ENCODE measurements at places on chromosomes 4 and X.

DNA sequence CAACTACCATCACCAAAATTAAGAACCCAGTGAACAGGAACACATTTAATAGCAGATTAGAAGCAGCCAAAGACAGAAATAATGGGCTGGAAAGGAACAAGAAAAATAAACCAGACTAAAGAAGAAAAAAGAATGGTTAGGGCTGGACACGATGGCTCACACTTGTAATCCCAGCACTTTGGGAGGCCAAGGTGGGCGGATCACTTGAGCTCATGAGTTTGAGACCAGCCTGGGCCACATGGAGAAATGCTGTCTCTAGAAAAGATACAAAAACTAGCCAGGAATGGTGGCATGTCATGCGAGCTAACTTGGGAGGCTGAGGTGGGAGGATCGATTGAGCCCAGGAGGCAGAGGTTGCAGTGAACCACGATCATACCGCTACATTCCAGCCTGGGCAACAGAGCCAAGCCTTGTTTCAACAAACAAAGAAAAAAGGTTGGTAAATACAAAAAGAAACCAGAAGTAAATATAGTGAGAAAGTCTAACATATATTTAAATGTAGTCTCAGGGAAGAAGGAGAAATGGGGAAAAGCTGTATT lies 102.0 kb downstream of the AFAP1 start:
- DNase-seq, result no peak

DNA sequence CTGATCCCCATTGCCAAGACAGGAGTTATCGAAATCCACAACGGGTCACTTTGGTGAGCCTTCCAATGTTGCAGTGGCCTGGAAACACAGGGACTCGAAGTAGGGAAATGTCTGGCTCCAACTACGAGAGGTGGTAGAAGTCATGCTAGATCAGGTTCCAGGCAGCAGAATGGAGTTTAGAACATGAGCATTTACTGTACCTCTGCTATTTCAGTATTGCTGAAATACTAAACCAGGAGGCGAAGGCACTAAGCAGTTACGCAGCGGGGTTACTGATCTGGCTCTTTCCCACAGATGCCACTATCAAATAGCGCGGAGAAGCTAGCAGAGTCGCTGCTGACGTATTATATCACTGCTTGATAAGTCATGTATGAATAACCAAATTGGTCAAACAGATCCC lies 56.3 kb downstream of the PTCHD1 start:
- no peak for DNase-seq

DNA sequence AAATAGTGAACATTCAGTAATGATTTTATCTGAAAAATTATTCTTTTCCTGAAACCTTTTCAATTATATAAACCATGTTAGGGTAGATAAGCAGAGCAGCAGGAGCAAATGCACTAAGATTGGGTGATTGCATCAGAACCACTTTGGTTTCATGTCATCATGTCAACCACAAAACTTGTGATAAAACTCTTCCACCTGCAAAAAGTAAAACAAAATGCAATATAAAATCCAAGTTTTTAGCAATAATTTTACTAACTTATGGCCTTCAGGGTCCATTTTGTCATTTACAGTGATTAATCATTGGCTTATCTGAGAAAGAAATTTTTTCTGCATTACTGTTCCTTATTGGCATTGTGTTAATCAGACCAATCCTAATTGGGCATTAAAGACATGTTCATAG lies 42.4 kb downstream of the NHS start:
- no peak for DNase-seq

GRCh38 chrX:136304493-136304892 lies 3.7 kb downstream of the ADGRG4 start:
- no peak for DNase-seq

DNA sequence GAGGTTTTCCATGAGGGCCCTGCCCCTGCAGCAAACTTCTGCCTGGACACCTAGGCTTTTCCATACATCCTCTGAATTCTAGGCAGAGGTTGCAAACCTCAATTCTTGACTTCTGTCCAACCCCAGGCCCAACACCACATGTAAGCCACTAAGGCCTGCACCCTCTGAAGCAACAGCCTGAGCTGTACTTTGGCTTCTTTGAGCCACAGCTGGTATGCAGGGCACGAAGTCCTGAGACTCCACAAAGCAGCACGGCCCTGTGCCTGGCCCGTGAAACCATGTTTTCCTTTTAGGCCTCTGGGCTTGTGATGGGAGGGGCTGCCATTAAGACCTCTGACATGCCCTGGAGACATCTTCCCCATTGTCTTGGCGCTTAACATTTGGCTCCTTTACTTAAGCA lies 728.4 kb upstream of the FTHL17 start:
- DNase-seq, result no peak

- DNase-seq, result no peak
Measured at GRCh38 chr4:57443787-57444186, 333.6 kb upstream of the IGFBP7 start.

DNA sequence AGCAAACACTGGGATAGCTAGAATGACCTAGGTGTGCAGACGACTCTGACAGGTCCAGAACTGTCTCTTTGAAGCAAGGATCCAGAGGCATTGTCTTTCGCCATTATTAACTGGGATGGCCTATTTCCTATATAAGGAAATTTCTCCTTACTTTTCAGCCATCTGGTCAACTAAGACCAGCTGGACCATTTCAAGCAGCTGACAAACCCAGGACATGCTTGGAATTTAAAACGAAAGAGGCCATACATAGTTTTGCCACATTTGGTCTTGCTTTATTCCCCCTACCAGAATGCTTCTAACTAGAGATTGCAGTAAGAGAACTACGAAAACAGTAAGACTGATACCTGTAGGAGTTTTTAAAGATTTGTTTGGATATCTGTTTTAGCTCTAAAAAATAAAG lies 87.0 kb downstream of the GLRA2 start:
- DNase-seq, result no peak

DNA sequence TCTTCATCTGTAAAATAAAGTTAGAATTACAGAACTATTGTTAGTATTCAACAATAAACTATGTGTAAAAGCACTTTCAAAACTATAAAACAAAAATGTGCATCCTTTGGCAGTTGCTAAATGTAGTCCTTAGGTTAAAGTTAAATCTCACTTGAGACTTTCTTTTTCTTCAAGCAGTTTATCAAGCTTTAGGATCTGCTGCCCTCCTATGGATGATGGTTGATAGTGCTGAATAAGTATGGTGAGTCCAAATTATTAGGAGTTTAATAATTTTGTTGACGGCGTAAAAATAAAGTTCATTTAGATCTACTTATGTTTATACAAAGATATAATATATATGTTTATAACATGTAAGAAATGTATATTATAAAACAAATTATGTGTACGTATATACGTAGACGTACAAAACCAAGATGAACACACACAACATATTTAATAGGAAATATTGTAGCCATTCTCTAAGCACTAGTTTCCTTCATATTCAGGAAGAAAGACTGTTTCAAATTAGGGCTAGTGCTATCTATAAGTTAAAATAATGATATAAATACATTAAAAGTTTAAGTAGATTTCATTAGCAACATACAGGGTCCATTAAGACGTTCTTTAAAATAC lies 22.3 kb downstream of the UGT2A2 start:
- peak; percentile 17 for DNase-seq

DNA sequence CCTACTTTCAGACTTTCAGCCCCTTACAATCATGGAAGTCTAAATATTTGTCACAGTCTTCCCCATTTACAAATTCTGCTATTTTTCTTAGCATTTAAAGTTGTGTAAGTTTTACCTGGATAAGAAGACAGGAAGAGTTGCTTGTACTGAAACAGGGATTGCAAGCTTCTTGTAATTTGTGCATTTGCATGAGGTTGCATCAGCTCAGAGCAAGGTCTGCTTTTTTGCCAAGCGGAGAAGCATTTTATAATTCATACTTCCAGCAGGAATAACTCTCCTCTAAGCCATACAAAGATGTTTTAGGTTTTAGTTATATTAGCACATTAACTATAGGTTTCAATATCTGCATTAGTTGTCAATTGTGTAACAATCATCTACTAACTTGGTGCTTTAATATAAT lies 922.0 kb upstream of the PABPC4L start:
- DNase-seq, result no peak

GRCh38 chrX:73289039-73289438 lies 74.4 kb upstream of the NAP1L2 start:
- DNase-seq, result peak; percentile 0

DNA sequence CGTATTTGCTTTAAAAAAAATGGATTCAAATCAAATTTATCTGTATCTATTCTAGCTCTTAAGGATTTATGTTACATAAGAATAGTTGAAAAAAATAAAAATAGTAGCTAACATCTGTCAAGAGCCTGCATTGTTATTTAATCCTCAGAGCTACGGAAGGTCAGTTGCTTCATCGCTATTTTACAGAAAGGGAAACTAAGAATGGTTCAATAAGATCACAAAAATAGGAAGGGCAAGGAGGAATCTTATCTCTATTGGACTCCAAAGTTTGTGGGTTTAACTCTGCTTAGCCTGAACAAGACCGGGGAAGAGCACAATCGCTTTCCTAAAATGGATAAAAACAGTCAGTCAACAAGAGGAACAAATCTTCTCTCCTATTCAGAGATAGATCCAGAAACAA lies 270.2 kb upstream of the SMIM31 start:
- DNase-seq, result no peak

DNA sequence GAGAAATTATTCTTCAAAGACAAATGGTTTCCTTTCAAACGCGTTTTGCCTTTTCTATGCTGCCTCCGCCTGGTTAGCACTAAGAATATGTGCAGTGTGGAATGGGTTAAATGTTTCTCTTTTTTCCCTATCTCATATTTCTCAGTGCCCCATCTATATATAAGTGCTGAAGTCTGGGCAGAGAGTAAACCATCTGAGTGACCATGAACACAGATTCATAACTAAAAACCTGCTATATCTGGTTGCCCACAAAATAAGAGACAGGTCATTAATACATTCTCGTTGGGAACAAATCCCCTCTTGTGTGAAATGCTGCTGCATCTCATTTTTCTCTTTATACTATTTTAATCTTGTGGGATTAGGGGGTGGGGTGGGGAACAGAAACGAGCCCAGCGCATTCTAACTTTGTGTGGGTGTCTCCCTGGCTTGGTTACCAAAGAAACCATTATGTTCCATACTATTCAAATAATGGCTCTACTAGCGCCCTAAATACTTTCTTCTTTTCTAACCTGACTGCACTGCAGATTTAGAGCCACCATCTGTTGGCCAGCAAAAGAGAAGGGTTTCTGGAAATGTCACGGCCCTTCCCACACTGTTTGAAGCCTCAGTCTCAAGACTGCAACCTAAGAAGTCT lies 42.2 kb upstream of the PTCHD1 start:
- no peak for DNase-seq

GRCh38 chr4:140757232-140757630 lies 1.0 kb upstream of the TBC1D9 start:
- no peak for DNase-seq
